MCF 10A (cell line): ENCODE measurements at places on chromosomes 2 and 18. TPM values are rescaled to one million over a fixed set of nuclear protein-coding genes. Genes with fewer than 3 reads are reported as not detected.
A peak's percentile ranks its signal among the peaks of the same experiment; 100 is the strongest.

SLC4A5 gene
- 0.12 and 0.70 TPM in 2 replicates for total RNA-seq

IL36A gene
- total RNA-seq = not detected in 2 replicates

RBM44 gene
- total RNA-seq = 0.15 and 0.23 TPM in 2 replicates

DNA sequence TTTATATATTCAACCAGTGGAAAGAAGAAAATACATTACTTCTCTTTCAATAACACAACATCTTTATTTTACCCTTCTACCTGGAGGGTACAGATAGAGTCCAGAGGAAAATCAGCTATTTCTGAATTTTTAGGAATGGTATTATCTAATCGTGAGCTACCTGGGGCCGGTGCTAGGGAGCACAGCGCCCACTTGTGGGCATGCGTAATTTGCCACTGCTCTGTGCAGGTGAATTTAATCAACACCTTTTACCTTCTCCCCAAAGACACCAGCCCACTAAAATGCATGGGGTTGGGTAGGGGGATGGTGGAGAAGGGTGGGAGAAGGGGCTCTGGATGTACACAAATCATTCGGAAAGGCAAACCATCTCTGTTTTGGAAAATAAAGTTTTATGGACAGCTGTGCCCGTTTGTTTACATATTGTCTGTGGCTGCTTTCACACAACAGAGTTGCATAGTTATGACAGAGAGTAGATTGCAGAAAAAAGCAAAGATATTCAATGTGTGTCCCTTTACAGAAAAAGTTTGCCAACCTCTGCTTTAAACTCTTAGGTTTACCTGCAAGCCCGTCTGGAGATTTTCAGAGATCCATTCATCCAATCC, 51.5 kb upstream of the DCC start:
- H3K4me1 ChIP-seq = no peaks in the 10 kb centered on the region
- peak; percentile 49 for DNase-seq
- H3K27ac ChIP-seq = no peak overlapping the region

THSD7B gene
- total RNA-seq = not detected in 2 replicates
